Right lung (tissue), 10 donors: ENCODE measurements at places on chromosomes 6 and 20. TPM values are rescaled to one million over a fixed set of nuclear protein-coding genes. Genes with fewer than 3 reads are reported as not detected.

GRCh38 chr6:151209071-151209831 lies 30.5 kb upstream of the AKAP12 start:
- DNase-seq = no peak

DNA sequence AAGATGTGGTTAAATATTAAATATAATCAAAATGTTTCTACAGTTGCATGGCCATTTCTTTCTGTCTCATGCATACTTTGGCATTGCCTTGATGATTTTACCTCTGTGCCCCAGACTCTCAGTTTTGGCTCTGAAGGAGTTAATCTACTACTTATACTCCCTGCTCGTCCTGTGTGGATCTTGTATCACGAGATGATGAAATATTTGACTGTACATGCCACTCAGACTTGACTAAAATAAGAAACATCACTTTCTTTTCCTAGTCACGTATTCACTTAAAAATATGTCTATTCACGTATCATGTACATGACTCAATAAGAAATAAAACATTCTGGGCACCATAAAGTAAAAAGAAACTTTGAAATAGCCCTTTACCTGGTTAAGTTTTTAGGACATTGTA lies 397.7 kb downstream of the RFPL4B start:
- DNase-seq = no peak

DNA sequence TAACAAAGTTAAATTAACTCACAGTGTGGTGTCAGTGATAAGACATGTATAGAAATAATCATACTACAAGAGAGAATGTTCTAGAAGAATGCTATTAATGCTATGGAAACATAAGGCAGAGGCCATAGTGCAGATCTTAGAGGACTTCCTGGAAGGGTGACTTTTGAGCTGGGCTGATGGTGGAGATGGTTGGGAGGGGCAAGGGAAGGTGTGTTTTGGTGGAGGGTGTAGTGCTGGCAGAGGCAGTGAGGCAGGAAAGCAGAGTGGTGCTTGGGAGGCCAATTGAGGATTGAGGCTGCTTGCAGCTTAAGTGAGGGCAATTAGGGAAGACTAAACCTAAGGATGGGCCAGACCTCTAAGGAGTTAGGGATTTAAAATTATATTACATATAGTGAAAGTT lies 58.5 kb upstream of the FNDC1 start:
- DNase-seq = no peak

- no peak for DNase-seq
These were observed 144.0 kb downstream of the CDC5L start for GRCh38 chr6:44531442-44532015.

The SASH1 gene
- polyA plus RNA-seq = 28.7 TPM

The SIRPD gene
- polyA plus RNA-seq = not detected
